ENCODE measurements at places on chromosomes 13 and 19. TPM values are rescaled to one million over a fixed set of nuclear protein-coding genes. Genes with fewer than 3 reads are reported as not detected.

Gene ZNF790
- total RNA-seq: 4.8 TPM

Gene FFAR1
- not detected for total RNA-seq

Gene LIPE
- total RNA-seq: 7.1 TPM

Gene RASAL3
- 22.4 TPM for total RNA-seq

Gene GJB2
- total RNA-seq: 15.3 TPM

Gene FAM83E
- 97.0 TPM for total RNA-seq

Gene MIR17HG
- total RNA-seq: 3.1 TPM

Gene NMRK2
- total RNA-seq: not detected

Gene OR2Z1
- not detected for total RNA-seq

Gene LGALS4
- 3,941 TPM for total RNA-seq

Gene ATP8B3
- not detected for total RNA-seq

Gene CYP2S1
- total RNA-seq: 30.7 TPM

Gene SIGLEC8
- not detected for total RNA-seq

Gene FFAR2
- not detected for total RNA-seq

Gene TNFAIP8L1
- total RNA-seq: 9.4 TPM

Gene PDX1
- total RNA-seq: not detected

Gene SIGLEC12
- total RNA-seq: not detected

Gene ZNF701
- 12.0 TPM for total RNA-seq

Gene TMPRSS9
- not detected for total RNA-seq

Gene ADGRE1
- total RNA-seq: 0.27 TPM

Gene OSCAR
- 0.75 TPM for total RNA-seq
